ENCODE measurements at places on chromosomes 4 and X.

DNA sequence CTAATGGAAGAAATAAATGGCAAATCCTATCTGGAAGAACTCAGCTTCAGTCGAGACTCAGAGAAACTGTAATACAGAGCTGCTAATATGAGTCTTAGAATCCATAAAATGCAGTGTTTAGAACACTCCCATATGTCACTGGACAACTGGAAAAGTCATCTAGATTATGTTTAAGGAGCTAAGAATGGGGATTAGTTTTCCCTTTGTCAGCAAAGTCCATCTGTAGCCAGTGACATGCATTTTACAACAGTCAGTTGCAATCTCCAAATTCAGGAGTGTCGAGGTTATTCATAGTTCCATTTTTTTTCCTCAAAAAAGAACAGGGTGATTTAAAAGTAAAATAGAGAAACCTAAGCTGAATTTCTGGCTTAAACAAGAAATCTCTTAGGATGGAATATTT, 516.6 kb upstream of the GALNT7 start:
- no peak for DNase-seq

GRCh38 chr4:54784161-54784671, 126.5 kb downstream of the KIT start:
- no peak for DNase-seq

GRCh38 chrX:115625572-115626301, 64.8 kb downstream of the PLS3 start:
- DNase-seq = no peak

- no peak for DNase-seq
These were observed 56.3 kb downstream of the SHISA3 start for GRCh38 chr4:42453612-42454011.

DNA sequence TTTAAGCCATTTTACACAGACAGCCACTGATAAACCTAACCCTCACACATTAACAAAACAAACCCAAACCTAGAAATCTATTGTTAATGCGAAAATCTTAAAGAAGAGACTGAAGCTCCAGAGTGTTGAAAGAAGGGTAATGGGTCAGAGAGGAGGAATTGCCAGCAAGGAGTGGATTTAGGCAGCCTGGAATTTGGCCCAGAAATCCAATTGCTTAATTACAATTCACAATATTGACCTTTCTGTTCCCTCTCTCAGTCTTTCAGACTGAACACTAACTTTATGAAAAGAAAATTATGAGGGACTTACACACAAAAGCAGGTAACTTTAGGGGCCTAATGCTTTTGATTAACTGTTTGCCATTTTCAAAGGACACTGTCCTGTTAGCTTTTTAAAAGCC, 185.2 kb upstream of the GPC4 start:
- DNase-seq = no peak

DNA sequence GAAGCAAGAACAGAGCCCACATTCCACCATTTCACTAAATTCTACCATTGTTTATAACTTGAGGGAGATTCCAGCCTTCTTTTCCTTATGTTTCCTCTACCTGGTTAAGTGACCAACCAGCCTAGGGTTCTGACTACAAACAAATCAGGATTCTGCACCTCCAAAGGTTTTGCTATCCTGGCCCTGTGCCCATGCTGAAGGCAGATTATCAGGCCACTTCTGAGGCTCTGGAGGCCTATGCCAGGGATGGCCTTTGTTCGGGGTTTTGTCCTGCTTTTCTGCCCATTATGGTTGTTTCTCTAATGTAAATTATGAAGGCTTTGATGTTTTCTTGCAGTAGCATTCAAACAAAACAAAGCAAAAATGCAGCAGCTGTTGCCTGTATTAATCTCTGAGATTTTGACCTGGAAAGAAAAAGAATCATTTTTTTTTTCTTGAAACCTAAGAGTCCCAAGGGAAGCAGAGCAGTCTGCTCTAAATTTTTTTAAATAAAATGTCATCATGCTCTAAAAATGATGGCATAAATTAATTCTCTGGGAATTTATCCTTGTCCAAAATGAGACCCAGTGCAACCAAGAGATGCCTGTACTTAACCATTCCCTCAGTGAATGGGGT, 55.6 kb downstream of the RNF150 start:
- DNase-seq = no peak

DNA sequence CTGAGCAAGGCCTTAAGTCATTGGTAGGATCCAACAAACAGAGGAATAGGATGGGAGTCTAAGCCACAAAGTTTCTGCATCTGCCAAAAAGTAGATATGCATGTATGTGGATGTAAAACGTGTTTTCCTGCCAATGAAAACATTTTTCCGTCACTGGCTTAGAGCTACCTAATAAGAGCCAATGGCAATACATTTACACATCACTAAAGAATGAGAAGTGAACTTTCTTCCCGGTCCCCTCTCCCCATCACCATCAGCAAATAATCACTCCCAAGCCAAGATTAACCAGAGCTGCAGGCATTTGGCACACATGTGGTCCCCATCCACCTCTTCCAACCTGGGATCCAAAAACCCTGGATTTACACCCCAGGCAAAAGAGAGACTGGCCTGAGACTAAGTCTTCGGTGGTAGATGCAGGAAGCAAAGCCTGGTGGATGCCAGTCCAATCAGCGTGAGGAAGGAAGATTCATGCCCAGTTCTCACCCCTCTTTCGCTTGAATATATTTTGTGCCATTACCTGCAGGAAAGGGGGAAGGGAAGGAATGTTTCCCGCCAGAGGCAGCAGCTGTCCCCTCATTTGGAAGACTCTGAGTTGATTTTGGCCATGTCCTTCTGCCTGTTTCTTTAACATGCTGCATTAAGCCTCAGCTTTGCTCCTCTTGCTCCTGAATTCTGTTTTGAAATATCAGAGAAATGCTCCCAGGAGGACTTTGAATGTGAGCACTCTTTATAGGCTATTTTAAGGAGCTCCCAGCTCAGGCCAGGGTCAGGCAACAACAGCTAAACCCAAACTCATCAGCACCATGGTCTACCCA, 131.4 kb downstream of the CHIC2 start:
- DNase-seq = no peak

GRCh38 chr4:122621016-122621507, at the start of gene IL21:
Gene IL21 (minus strand): TSS chr4:122621066. CDS start chr4:122621011, 55 bp downstream.
- DNase-seq = no peak

DNA sequence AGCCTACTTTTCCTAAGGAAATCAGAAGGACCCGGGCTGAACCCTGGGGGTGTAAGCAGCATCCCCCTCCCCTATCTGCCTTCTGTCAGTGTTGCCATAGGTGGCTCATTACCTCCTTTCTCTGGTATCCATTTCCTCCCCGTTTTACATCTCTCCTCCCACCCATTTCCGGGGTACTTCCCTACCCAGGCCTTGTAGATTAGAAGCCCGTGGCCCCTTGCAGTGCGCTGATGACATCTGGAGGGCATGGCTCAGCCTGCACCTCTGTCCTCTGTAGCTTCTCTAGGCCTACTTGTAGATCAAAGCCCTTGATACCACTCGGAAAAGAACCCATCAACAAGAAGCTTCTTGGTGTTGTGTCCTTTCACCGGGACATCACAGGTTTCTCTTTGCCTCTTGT, 71.8 kb downstream of the NBDY start:
- DNase-seq = no peak

- no peak for DNase-seq
These were observed 81.7 kb downstream of the PCDH19 start for GRCh38 chrX:100328351-100328750.

DNA sequence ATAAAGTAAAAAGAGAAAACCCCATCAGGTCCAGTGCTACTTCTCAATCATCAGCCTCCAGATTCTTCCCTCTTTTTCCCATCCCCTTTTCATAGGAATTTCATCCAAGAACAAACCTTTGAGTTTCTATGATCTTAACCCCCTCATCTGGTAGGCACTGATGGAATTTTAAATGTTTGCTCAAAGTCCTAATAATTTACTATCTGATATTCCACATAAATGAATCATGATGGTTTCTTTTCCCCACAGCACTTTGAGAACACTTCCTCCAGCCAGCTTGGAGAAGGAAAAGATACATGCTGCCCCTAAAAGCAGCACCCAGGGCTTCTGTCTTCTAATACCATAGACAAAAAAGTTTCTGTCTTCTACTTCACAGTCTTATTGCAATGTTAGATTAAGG, 19.4 kb upstream of the KLHL8 start:
- no peak for DNase-seq

- DNase-seq = no peak
These were observed 95.8 kb downstream of the FAM53A start for GRCh38 chr4:1588306-1588705.

- DNase-seq = no peak
These were observed 399.3 kb downstream of the GPM6A start for GRCh38 chr4:175412746-175413145.
